H9 (cell line): ENCODE measurements at places on chromosomes 6 and 20. TPM values are rescaled to one million over a fixed set of nuclear protein-coding genes. Genes with fewer than 3 reads are reported as not detected.
A peak's percentile ranks its signal among the peaks of the same experiment; 100 is the strongest.

DNA sequence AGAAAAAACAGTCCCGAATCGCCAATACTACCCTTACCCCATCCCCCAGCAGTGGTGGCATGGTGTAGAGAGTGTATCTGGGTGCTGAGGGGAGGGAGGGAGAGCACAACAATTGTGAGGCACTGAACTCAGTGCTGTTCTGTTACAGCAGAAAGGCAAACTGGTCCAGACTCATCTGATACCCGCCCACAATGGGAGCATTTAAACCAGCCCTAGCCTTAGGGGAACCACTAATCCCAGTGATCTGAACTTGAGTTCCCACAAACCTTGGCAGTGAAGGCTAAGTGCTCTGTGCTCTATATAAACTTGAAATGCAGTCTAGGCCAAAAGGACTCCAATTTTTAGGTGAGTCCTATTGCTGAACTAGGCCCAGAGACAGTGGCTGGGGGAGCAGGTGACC lies 666.4 kb upstream of the PTCHD4 start:
- DNase-seq = no peak

The SYCP2L gene
- 3.5 and 4.3 TPM in 2 replicates for total RNA-seq

The GRM1 gene
- total RNA-seq = 0.07 and 0.39 TPM in 2 replicates

DNA sequence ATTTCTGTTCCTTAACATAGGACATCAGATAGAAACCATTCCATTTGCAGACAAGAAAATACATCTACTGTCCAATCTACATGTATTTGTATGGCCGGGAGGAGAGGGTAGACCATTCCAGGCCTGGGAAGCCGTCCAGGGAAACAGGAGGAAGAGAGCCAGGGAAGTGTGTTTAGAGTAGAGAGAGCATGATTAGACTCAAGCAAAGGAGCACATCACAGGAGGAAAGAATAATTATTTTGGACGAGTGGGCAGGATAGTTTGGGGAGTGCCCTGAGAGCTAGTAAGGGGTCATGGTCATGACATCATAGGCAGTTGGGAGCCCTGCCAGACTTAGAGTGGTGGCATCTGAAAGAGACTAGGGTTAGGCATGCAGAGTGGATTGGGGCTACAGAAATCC lies 250.0 kb downstream of the HIVEP2 start:
- DNase-seq = no peak

DNA sequence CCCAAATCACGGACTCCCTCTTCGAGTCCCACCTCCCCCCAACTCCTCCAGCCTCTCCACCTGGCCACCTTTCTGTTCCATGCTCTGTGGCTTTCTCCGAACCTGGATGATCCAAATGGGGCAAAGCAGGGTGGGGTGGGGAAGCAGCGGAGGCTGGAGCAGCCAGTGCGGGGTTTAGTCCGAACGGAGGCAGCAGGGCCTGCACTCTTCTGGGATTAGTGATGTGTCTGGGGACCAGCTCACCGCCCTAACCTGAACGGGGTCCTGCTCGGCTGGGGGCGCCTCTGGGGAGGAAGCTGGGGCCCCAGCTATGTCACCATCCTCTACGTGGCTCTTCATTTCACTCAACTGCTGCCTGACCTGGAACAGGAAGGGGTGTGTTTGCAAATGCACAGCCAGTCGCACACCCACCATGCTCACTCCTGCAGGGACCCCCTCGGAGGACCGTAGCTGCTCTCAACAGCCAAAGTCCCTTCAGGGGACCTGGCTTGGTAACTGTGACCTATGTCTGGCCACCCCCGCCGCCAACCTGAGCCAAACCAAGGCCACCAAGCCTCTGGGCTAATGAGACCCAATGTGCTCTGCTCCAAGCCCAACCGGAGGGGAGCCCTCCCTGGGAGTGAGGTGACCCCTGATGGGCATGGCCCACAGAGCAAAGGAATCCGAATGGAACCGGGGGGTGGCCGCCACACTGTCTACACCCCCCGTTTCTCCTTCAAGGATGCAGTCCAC lies 46.8 kb downstream of the DSTN start:
- peak; percentile 23 for DNase-seq

GRCh38 chr6:127342946-127343808 lies at the start of gene ECHDC1:
TSS of gene ECHDC1 (minus strand) at chr6:127343609. CDS start at chr6:127331028, 12,581 bp downstream.
- DNase-seq = peak; percentile 62

DNA sequence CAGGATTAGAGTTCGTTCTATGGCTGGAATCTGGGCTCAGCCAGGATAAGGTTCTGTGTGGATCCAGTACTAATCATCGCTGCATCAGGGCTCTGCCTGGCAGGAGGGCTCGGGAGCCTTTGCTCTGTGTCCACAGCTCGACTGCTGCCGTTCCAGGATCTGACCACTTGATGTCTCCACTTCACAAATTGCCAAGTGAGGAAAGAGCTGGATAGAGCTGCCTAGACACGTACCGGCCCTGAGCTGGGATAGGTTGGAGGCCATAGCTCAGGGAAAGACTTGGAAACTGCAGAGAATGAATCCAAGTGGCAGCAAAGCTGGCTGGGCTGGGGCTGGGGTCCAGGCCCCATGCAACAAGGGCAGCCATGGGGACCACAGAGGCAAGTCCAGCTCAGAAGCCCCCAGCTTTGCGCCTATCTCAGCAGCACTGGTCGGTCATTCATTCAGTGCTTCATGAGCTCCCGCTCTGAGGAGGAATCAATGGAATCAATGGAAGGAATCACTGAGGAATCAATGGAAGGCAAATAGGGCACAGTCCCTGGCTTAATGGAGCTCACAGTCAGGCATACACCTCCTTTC lies 38.0 kb upstream of the TOP1 start:
- DNase-seq = peak; percentile 90

The CGA gene
- total RNA-seq = not detected in 2 replicates

The CRISP2 gene
- not detected in 2 replicates for total RNA-seq

The SLC22A16 gene
- total RNA-seq = not detected in 2 replicates

The GGTLC1 gene
- not detected in 2 replicates for total RNA-seq

The LRP11 gene
- total RNA-seq = 14.8 and 15.6 TPM in 2 replicates

GRCh38 chr6:16216501-16217155 lies 21.8 kb upstream of the GMPR start:
- DNase-seq = no peak

DNA sequence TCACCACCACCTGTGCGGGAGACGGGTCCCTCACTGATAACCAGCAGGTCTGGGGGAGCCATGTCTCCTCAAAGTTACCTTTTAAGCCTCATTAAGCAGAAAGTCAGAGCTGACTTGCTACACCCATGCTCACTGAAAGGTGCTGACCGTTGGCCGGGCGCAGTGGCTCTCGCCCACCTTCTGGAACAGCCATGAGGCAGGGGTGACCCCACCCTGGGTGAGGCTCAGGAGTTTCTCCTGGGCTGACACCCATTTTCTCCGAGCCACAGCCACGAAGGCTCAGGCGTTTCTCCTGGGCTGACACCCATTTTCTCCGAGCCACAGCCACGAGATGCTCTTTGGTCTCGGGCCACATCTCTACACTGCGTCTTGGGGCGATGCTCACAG lies 10.2 kb downstream of the BHLHE23 start:
- DNase-seq = no peak
